ENCODE measurements at places on chromosomes 12 and 14.

- DNase-seq: no peak
Measured at GRCh38 chr12:76929499-76929898, 50.7 kb upstream of the CSRP2 start.

GRCh38 chr12:113700943-113701342, 229.3 kb upstream of the LHX5 start:
- DNase-seq: no peak

GRCh38 chr14:99516156-99516870, 35.1 kb downstream of the CCNK start:
- DNase-seq: no peak

GRCh38 chr14:52352061-52352491, 38.0 kb downstream of the PTGER2 start:
- DNase-seq: no peak

DNA sequence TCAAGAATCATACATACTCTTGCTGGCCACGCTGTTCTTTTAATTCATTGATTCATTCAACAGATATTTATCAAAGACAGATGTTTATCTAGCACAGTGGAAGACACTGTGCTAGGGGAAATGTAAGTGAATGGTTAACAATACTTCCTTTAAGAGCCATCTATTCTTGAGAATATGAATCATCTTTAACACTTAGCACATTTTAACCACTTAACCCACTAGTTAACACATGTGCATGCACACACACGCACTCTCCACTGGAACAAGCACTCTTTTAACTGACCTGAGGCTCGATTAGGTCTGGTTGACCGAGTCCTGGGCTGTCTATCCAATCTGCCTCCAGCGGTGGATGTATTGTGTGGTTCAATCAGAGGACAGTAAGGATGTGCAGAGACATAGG, 34.6 kb downstream of the LMNTD1 start:
- no peak for DNase-seq

- DNase-seq: no peak
Measured at GRCh38 chr12:4353785-4354208, 25.7 kb downstream of the FGF23 start.

All from nucleus accumbens (tissue), 56 donors.